ENCODE measurements at places on chromosomes 3 and 15. TPM values are rescaled to one million over a fixed set of nuclear protein-coding genes. Genes with fewer than 3 reads are reported as not detected.
A peak's percentile ranks its signal among the peaks of the same experiment; 100 is the strongest.

- no peaks in the 10 kb centered on the region for H3K36me3 ChIP-seq
- H3K4me1 ChIP-seq = no peaks in the 10 kb centered on the region
- H3K27ac ChIP-seq = no peak overlapping the region
- H3K27me3 ChIP-seq = no peaks in the 10 kb centered on the region
Measured at GRCh38 chr3:25938566-25939325, 148.9 kb downstream of the OXSM start.

GRCh38 chr3:183309276-183309675 is 56.2 kb downstream of the B3GNT5 start:
- no peak overlapping the region for H3K27ac ChIP-seq
- H3K4me3 ChIP-seq = no peak overlapping the region
- H3K36me3 ChIP-seq = no peaks in the 10 kb centered on the region
- no peaks in the 10 kb centered on the region for H3K27me3 ChIP-seq

GRCh38 chr3:14377838-14378169 is 24.6 kb upstream of the SLC6A6 start:
- no peak for DNase-seq
- H3K4me1 ChIP-seq = peaks cover 44% of the 10 kb centered on the region
- no peaks in the 10 kb centered on the region for H3K36me3 ChIP-seq
- H3K27me3 ChIP-seq = no peaks in the 10 kb centered on the region
- no peak overlapping the region for H3K4me3 ChIP-seq

Gene PTH1R
- 3.9 TPM for total RNA-seq

DNA sequence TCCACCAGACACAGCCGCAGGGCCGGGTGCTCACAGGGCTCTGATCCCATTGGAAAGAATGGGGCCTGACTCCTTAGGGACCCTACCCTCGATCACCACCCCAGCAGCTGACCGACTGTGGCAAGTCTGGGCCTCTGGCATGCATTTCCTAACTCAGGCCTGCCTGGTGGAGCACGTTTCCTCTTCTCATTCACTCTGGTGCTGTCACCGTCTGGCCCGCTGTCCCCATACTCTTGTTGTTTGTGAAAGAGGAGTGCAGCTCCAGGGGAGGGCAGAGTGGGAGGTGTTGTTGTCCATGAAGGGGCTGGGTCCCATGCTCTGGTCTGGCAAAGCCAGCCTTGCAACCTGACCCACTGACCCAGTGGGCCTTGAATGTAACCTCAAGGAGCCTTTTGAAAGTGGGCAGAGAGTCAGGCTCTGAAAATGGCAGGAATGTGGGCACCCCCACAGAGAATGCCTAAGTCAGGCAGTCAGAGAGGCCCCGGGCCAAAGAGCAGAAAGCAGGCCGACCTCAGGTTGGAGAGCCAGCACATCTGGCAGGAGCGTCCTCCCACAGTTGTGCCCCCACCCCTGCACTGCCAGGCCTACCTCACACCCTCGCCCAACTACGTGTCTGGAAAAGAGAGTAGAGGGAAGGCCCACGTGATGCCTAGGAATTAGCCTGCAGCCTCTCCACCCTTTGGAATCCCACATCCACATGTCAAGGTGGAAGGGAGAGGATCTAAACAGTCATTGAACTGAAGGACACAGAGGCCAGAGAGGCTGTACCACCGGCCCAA is 10.9 kb downstream of the SEMA7A start:
- H3K36me3 ChIP-seq = no peaks in the 10 kb centered on the region
- no peak for DNase-seq
- peak overlapping the region; percentile 34 for H3K27ac ChIP-seq
- H3K4me1 ChIP-seq = peaks cover 5% of the 10 kb centered on the region

- H3K36me3 ChIP-seq = no peaks in the 10 kb centered on the region
- no peak for DNase-seq
- H3K4me3 ChIP-seq = no peak overlapping the region
- H3K27ac ChIP-seq = no peak overlapping the region
- no peaks in the 10 kb centered on the region for H3K27me3 ChIP-seq
- no peaks in the 10 kb centered on the region for H3K4me1 ChIP-seq
Measured at GRCh38 chr3:175103298-175103697, 244.2 kb downstream of the NAALADL2 start.

Gene GAP43
- not detected for total RNA-seq

Gene STIMATE
- 18.4 TPM for total RNA-seq

Gene ARL6
- total RNA-seq = 6.2 TPM

GRCh38 chr3:632571-633170 is 436.1 kb downstream of the CHL1 start:
- no peak overlapping the region for H3K27ac ChIP-seq
- H3K27me3 ChIP-seq = no peaks in the 10 kb centered on the region
- H3K4me3 ChIP-seq = no peak overlapping the region
- no peaks in the 10 kb centered on the region for H3K36me3 ChIP-seq

DNA sequence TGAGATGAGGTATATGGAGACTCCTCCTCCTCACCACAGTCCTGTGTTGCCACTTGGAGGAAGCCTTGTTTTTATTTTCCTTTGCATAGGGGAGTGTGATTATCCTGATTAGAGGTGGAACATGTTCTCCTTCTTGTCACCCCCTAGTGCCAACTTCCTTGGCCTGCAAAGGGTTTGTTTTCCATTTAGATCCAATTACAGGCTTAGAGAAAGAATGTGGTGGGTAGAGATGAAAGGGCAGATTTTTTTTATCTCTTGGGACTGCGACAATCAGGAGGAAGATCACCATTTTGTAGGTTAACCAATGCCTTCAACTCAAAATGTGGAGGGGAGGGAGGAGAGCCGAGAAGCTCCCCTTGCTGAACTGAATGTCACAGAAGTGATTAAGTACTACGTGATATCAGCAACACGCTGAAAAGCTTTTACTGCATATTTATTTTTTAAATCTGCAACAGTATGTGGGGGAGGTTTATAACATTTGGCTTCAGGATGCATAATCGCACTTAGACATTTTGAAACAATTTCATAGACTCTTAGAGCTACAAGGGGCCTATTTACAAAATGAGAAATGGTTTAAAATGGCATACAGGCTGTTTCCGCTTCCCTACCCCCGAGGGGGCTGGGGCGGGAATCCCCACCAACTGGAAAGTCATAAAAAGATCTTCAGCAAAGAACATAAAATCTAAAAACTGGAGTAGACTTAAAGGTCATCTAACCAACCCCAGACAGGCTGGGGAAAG is 2.4 kb downstream of the LMCD1 start:
- peak overlapping the region; percentile 37 for H3K4me3 ChIP-seq
- peaks cover 59% of the 10 kb centered on the region for H3K4me1 ChIP-seq
- H3K27me3 ChIP-seq = no peaks in the 10 kb centered on the region
- H3K36me3 ChIP-seq = no peaks in the 10 kb centered on the region
- H3K27ac ChIP-seq = peak overlapping the region; percentile 67

Gene HRG
- not detected for total RNA-seq

DNA sequence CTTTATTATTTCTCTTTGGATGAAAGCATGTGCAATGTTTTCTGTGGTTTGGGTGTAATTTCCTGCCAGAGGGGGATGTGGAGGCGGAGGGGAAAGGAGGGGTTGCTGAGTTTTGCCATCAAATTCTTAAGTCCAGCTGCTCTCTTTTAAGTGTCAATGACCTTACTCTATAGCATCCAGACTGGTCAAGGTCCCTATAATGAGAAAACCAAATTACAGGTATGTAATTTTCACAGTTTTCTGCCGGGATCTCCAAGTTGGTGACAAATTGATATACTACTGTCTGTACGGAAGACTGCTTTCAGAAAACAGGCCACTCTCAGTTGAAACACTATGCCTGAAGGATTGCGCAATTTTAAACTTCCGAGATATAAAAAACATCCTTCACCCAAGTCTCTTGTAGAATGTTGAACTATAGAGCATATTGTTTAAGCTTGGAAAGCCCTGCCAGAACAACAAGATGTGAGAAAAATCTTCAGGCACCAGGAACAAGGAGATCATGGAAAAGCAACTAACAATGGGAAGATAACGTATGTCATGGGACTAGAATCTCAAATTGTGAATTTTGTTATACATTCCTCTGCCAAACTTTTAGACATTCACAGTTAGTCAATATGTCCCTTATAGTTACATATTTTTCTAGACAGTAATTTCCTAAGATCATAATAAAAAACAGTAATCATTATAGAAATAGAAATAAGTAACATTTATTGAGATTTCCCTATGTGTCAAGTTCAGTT is 300.7 kb upstream of the SATB1 start:
- H3K36me3 ChIP-seq = no peaks in the 10 kb centered on the region
- no peaks in the 10 kb centered on the region for H3K27me3 ChIP-seq

DNA sequence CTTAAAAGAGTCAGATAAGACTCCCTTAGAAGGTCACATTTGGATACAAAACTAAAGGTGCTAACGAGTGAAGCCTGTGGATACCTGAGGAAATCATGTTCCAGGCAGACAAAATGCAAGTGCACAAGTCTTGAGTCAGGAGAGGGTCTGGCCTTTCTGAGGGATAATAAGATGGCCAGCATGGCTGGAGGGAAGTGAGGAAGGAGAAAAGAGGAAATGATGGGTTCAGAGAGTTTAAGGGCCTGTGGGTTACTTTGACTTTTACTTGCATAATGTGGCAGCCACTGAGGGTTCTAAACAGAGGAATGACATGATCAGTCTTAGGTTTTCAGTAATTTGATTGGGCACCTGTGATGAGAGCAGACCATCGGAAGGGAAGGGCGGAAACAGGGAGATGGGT is 3.5 kb upstream of the ROPN1B start:
- no peaks in the 10 kb centered on the region for H3K4me1 ChIP-seq
- DNase-seq = no peak
- H3K4me3 ChIP-seq = no peak overlapping the region
- H3K27ac ChIP-seq = no peak overlapping the region
- H3K27me3 ChIP-seq = peaks cover 23% of the 10 kb centered on the region
- H3K36me3 ChIP-seq = no peaks in the 10 kb centered on the region

GRCh38 chr3:157409516-157409915 is 27.1 kb upstream of the PTX3 start:
- no peak overlapping the region for H3K27ac ChIP-seq
- no peak overlapping the region for H3K4me3 ChIP-seq
- no peaks in the 10 kb centered on the region for H3K27me3 ChIP-seq

Gene COL8A1
- total RNA-seq = 14.9 TPM

DNA sequence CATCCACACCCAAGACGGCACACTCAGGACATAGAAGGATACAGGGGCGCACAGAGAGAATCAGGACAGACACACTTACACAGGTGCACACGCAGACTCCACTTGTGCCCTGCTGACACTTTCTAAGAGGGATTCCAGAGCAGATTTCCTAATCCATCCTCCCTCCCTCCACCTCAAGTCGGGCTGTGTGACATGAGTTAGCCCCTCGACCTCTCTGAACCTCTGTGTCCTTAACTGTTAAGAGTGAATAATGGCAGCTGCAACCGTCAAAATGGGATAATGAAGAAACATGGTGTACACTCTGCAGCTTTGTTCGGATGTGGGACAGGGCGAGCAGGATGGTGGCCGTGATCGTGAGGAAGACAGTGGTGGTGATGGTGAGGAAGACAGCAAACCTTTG is 100.1 kb downstream of the CPN2 start:
- H3K4me1 ChIP-seq = peaks cover 16% of the 10 kb centered on the region
- no peaks in the 10 kb centered on the region for H3K27me3 ChIP-seq
- H3K36me3 ChIP-seq = no peaks in the 10 kb centered on the region

Gene RBM15B
- total RNA-seq = 42.1 TPM

Gene NR1I2
- not detected for total RNA-seq

Gene WDR93
- total RNA-seq = 0.31 TPM

- no peaks in the 10 kb centered on the region for H3K4me1 ChIP-seq
- no peak overlapping the region for H3K27ac ChIP-seq
- no peak overlapping the region for H3K4me3 ChIP-seq
- no peaks in the 10 kb centered on the region for H3K27me3 ChIP-seq
- DNase-seq = peak; percentile 6
Measured at GRCh38 chr3:58667704-58668103, 1.1 kb upstream of the FAM3D start.

Gene NEK10
- 3.0 TPM for total RNA-seq

Gene PIERCE2
- 1.5 TPM for total RNA-seq

Gene COL6A5
- total RNA-seq = 0.55 TPM

Gene SLC28A2
- total RNA-seq = not detected

Gene HTR3E
- total RNA-seq = not detected

Gene ZIC1
- total RNA-seq = not detected

GRCh38 chr3:4995500-4996053 is 16.3 kb downstream of the BHLHE40 start:
- H3K27me3 ChIP-seq = no peaks in the 10 kb centered on the region
- peaks cover 23% of the 10 kb centered on the region for H3K4me1 ChIP-seq
- H3K27ac ChIP-seq = peak overlapping the region; percentile 65
- no peak overlapping the region for H3K4me3 ChIP-seq
- no peak for DNase-seq

GRCh38 chr3:40793730-40794129 is 269.0 kb downstream of the ZNF621 start:
- no peaks in the 10 kb centered on the region for H3K4me1 ChIP-seq
- H3K27me3 ChIP-seq = no peaks in the 10 kb centered on the region
- H3K4me3 ChIP-seq = no peak overlapping the region
- no peaks in the 10 kb centered on the region for H3K36me3 ChIP-seq
